Effector CD4-positive, alpha-beta T cell (primary cell): ENCODE measurements at places on chromosomes 6 and 20.

DNA sequence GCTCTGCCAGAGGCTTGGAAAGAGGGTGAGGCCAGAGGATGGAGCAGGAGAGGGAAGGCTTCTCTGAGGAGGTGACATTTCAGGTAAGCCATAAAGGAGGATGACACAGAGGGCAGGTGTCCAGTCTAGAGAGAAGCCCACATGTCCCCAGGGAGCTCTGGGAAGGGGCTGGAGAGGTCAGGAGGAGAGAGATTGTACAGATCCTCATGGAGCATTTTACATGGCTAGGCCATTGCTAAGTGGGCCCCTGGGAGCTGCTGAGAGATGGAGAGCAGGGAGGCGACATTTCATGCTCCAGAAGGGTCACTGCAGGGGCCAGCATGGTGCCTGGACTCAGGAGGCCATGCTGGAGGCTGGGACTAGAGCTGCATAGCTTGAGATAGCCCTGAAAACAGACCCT is 124.5 kb downstream of the TOX2 start:
- DNase-seq = no peak

- no peak for DNase-seq
These were observed 19.1 kb upstream of the SIRPD start for GRCh38 chr20:1576641-1577040.

GRCh38 chr6:32664827-32665362 is 1.6 kb downstream of the HLA-DQB1 start:
- peak; percentile 39 for DNase-seq

DNA sequence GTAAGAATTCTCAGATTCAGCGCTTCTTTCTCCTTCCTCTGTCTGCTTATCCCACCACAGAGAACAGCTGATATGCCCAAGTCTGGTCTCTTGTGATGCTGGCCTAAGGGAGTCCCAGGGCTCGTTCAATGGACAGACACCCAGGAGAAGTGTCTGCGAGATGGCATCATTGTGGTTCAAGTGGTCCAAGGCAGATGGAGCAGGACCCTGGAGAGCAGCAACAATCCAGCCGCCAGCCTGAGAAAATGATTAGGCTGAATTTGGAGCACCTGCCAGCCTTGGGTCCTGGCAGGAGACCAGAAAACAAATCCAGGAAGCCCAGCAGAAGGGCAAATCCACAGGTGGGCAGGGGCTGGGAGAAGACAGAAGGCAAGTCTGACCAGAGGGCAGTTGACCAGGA is 145.8 kb downstream of the PTPRT start:
- no peak for DNase-seq

- DNase-seq = no peak
These were observed 105.2 kb upstream of the TRAF3IP2 start for GRCh38 chr6:111710911-111711310.

GRCh38 chr6:44020148-44020547 is 107.1 kb downstream of the MRPL14 start:
- no peak for DNase-seq
